ENCODE measurements at places on chromosomes 6 and 20.

DNA sequence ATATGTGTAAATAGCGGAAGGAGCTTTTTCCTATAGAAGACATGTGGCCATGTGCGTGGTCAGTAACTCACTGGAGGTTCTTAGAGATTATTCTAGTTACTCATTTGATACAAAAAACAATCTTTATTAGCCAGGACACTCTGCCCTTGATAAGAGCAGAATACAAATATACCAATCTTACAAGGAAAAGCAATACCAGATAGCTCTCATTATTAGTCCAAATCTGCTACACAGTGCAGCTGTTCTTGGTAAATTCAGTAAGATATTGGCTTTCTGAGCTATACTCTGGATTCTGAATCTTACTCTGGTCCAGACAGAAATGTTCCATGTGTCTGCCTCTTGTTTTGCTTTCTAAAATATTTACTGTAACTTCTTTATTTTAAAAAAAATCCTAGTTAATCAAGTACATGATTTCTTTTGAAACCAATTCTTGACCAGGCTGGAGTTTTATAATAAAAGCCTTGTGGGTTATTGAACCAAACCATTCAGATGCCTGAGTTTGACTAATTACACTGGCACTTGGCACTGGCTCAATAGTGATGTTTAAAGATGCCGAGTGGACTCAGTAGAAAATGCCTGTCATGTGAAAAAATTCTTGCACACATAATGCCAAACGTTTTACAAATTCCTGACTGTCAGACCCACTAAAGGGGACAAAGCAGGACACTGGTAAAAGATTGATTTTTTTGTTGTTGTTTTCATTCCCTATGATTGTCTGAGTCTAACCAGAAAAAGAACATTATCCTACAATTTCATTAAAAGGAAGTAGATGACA is 242.8 kb upstream of the TCF21 start:
- DNase-seq = no peak

GRCh38 chr6:99073223-99073622 is 125.5 kb upstream of the FBXL4 start:
- no peak for DNase-seq

DNA sequence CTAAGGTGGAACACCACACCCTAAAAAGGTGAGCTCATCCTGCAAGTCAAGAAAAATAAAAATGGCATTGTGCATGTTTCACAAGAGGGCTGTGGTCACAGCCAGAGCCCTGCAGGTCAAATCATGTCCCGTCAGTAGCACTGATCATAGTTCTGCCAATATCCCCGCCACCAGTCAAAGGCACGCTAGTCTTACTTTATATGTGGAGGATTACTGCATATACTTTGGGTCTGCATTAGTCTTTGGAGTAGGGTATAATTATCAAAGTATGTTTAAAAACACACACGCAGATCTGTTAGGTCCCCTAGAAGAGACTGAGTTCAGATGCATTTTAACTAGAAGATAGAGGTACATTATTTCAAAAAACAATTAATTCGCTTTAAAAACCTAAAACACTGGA is 1.8 kb downstream of the PERP start:
- no peak for DNase-seq

GRCh38 chr6:54718541-54719023 is 128.0 kb upstream of the FAM83B start:
- no peak for DNase-seq

DNA sequence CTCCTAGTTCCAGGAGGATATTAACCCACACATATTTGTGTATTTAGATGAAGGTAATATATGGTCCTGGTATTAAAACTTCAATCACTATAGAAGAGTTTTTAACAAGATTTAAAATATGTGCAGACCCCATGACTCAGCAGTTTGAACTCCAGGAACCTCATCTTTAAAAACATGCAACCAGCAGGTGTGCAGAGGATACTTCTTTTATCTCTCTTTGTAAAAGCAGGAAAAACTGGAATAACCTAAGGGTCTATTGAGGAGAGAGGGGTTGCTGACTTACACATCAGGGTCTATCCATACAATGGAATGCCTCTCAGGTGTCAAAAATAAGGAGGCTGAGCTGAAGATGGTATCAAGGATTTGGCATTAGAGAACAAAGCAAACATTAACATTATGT is 36.9 kb upstream of the TFAP2C start:
- no peak for DNase-seq

- DNase-seq = peak; percentile 61
Measured at GRCh38 chr6:142819603-142820337, 125.2 kb downstream of the HIVEP2 start.

DNA sequence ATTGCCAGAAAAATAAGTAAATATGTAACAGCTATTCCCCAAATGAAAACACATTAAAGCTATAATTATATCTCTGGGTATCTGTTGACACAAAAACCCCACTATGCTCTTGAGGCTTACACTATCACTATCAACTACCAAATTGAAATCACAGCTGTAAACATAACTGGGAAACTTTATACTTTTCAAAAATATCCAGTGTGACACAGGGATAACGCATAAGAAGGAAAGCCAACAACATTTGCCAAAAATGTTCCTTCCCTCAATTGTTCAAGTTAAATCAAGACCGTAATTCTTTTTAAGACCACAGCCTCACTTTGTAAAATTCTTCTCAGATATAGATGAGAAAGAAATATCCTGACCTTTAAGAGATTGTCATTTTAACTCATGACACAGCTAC is 3.1 kb downstream of the ZHX3 start:
- no peak for DNase-seq

- no peak for DNase-seq
Measured at GRCh38 chr20:60974441-60974945, 277.6 kb upstream of the CDH4 start.

DNA sequence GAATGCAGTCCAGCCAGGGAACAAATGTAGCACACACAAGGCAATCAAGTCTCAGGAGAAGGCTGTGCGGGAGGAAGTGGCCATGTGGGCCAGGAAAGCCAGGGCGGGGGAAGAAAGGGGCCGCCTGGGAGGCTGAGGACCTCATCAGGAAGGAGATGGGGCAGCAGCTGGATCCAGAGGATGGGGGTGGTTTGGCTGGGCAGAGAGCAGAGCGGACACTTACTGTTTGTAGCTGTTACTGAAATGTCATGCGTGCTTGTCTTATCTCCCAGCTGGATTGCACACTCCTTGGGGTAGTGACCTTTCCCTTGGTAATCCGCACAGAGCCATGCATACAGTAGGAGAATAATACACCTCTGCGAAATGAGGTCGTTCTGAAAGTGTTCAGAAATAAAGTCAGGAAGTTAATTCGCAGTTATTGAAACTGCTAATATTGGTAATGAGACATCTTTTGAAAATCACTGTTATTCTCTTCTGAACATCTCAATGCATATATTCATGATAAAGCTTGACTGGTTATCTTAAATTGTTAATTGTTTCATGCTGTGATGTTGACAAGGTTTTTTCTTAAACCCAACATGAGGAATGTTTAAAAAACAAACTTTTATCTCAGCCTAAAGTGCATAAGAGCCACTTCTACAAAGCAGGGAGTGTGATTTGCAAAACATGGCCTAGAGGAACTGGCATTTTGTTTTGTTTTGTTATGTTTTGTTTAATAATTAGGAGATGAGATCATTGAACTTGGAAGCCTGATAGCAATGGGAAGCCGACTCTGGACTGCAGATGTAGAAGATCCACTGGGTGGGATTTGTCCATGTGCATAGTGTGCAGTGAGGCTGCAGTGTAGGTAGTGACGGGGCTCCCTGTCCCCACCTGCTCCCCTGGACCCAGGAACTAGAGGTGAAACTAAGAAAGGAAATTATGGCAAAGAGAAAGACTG is 18.0 kb upstream of the MAP3K4 start:
- DNase-seq = no peak

- DNase-seq = no peak
Measured at GRCh38 chr6:98107801-98108200, 726.6 kb upstream of the POU3F2 start.

DNA sequence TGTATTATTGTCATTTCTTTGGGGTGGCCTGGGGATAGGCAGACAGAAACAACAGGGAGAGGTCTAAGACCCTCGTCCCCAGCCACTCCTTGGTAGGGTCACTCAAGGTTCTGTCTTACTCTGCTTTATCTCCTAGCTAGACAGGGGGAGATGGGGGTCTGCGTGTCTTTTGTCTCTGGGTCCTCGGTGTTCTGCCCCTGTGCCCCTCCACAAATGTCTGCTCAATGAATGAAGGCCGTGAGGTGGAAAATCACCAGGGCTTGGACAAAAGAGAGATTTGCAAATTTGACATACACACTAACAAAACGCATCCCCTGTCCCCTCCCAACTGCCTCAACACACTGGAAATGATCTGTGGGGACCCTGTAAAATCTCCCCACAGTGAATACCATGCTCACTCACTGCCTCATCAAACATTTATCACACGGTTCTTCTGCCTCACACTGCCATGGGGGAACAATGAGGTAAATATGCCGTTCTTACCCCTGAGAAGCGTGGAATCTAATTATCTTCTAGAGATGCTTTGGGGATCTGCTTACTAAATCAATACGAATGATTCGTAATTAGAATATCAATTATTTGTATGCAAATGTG is 13.2 kb upstream of the VAPB start:
- no peak for DNase-seq

DNA sequence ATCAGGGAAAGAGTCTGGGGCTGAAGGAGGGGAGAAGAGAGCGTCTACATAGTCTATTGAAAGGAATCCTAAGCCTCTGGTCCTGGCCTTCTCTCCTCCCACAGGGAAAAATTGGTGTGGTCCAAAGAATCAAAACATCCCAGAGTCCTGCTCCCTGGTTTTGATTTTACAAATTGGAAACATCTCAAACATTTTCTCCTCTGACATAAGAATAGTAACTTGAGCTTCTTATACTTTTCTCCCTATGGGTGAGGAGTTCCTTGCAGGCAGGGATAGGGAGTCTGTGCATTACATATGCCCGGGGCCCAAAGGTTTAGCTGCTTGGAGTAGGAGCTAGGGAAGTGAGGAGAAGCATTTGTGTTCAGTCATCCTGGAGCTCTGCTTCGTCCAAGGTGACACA is 120.0 kb upstream of the GGTLC1 start:
- DNase-seq = no peak

- no peak for DNase-seq
Measured at GRCh38 chr20:4779616-4780015, 57.9 kb downstream of the PRND start.

DNA sequence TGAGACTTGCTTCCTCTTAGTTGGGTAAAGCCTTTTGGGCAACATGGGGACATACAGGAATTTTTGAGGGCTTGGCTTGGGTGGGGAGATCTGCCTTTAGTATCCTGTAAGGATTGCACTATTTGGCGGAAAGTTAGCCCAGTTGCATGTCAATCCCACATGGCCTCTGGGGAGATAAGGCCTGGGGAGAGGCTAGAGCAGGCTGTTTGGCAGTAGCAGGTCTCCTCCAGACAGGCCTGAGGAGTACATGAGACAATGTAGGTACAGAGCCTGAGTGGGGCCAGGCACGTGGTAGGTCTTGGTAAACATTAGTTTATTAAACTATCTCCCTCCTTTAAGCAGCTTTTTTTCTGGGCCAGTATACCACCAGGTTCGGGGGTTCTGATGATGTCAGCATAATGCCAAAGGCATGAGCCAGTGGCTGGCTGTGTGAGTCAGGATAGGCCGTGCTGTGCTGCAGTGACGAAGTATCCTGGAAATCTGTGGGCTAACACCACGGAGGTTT is 147.9 kb downstream of the VEGFA start:
- DNase-seq = no peak

GRCh38 chr20:14583413-14583812 is 246.0 kb upstream of the FLRT3 start:
- peak; percentile 96 for DNase-seq

- no peak for DNase-seq
Measured at GRCh38 chr6:14200047-14200446, 82.5 kb downstream of the CD83 start.

- DNase-seq = no peak
Measured at GRCh38 chr6:70270287-70271005, 32.4 kb downstream of the COL9A1 start.

GRCh38 chr20:62754991-62755356 is 41.3 kb upstream of the MRGBP start:
- no peak for DNase-seq

GRCh38 chr20:47905628-47906347 is 120.5 kb upstream of the SULF2 start:
- DNase-seq = no peak

DNA sequence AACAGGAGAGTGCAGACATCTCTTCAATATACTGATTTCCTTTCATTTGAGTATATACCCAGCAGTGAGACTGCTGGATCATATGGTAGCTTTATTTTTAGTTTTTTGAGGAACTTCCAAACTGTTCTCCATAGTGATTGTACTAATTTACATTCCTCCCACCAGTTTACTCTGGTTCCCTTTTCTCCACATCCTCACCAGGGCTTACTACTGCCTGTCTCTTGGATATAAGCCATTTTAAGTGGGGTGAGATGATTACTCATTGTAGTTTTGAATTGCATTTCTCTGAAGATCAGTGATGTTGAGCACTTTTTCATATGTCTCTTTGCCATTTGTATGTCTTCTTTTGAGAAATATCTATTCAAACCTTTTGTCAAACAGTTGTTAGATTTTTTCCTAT is 64.9 kb upstream of the HMGCLL1 start:
- no peak for DNase-seq

DNA sequence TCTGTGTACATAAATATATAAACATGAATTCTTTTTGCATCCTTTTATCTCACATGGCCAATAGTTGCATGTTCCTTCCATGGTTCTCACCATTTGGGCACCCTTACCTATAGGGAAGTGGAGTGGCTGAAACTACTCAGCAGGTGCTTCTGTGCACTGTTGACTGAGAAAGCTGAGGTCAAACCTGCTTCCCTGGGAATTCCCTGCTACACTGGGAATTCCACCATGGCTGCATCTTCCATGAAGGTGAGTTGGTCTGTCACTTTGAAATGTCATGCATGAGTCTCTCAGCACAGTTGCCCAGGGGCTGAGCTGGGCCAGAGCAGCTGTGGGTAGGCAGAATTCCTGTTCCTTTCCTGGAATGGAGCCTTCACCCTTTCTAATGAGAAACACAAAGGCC is 193.8 kb upstream of the PRSS16 start:
- peak; percentile 58 for DNase-seq

DNA sequence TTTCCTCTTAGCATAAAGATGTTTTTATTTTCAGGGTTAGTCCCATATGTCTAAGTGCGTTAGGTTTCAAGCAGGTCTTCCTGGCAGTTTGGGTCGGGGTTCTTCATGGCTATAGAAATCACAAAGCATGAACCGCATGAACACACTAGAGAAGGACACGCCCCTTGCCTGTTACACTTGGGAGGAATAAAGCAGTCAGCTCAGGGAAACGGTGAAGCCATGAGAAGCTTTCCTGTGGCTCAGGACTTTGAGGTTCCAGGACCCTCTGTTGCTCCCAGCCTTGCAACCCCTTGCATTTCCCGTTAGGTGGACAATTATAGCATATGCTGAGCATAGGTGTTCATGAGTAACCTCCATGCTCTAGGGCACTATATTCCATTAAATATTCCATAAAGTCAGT is 96.7 kb downstream of the SYCP2 start:
- peak; percentile 59 for DNase-seq

- peak; percentile 46 for DNase-seq
Measured at GRCh38 chr20:53943522-53944291, 126.7 kb downstream of the BCAS1 start.

DNA sequence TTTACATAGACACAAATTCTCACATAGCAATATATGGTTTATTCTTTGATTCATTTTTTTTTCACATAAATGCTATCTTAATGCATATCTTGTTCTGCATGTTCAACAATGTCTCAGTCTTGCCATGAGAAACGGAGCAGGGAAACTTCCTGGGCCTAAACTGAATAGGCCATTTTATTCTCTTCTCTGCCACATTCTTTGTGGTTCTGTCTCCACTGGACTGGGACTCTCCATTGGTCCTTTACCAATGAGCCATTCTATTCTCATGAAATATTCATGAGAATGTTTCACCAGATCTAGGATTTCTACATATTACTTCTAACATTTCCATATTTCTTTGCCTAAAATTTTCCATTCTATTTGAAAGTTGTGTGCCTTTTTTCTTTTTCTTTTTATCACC is 42.8 kb downstream of the LAMA2 start:
- no peak for DNase-seq
